Spinal cord (tissue), 10 donors: ENCODE measurements at places on chromosomes 6 and 20. TPM values are rescaled to one million over a fixed set of nuclear protein-coding genes. Genes with fewer than 3 reads are reported as not detected.

CALHM5 gene
- 4.5 TPM for total RNA-seq

GGTLC1 gene
- not detected for total RNA-seq

GRCh38 chr6:92139601-92140000, 1279.8 kb downstream of the EPHA7 start:
- DNase-seq = no peak

ULBP1 gene
- 0.20 TPM for total RNA-seq

- peak; percentile 27 for DNase-seq
Measured at GRCh38 chr6:35496841-35497570, at the start of gene TEAD3. TEAD3 (minus strand) TSS chr6:35497079.

DNA sequence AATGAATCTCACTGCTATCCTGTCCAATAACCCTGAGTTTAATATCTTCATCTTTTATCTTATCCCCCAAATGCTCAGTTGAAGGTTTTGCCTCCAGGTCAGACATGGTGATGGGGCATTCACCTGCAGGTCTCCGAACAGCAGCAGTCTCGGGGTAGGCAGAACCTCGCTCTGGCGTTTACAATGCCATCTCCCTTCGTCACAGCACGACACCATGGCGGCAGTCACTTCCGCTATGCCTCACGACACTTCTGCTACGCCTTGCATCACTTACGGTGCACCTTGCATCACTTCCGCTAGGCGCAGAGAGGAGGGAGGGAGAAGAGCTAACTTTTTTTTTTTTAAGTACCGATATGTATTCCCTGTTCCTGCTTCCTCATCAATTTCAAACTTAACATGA, 194.9 kb downstream of the BCAS1 start:
- DNase-seq = no peak

DNA sequence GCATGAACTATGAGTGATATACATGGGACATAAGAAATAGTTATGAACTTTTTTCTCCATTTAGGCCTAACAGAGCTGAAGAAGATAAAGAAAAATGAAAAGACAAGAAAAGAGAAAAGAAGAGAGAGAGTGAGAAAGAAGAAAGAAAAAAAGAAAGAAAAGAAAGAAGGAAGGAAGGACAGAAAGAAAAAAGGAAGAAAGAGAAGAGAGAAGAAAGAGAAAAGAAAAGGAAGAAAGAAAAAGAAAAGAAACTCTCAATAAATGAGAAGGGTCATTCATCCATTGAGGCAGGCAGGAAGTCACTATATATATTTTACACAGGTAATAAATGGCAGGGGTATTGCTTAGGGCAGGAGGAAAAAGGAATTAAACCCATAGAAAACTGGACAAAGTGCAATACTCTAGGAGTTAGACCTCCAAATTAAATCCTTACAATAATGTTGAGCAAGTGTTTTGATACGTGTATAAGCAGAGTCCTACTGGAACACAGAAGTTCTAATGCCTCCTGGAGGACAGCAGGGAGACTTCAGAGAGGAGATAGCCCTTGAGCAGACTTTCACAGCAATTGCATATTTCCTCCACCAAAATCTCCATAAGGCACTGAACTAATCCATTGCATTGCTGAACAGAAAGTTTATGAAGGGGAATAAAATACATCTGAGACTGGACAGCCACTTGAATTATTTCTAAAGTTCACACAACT, 86.4 kb upstream of the TENT5A start:
- no peak for DNase-seq

PRDM13 gene
- total RNA-seq = 0.33 TPM

DNA sequence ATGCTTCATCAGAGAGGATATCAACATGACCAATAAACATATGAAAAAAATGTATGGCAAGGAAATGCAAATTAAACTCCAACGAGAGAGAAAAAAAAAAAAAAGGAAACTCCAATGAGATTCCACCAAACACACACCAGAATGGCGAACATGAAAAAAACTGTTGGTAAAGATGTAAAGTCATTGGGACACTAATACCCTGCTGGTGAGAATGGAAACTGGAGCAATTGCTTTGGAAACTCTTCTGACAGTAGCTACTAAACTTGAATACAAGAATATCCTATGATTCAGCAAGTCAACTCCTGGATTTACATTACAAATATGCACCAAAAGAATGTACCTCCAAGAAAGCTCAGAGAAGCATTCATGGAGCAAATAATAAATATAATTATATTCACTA, 260.7 kb upstream of the ECI2 start:
- no peak for DNase-seq

DNA sequence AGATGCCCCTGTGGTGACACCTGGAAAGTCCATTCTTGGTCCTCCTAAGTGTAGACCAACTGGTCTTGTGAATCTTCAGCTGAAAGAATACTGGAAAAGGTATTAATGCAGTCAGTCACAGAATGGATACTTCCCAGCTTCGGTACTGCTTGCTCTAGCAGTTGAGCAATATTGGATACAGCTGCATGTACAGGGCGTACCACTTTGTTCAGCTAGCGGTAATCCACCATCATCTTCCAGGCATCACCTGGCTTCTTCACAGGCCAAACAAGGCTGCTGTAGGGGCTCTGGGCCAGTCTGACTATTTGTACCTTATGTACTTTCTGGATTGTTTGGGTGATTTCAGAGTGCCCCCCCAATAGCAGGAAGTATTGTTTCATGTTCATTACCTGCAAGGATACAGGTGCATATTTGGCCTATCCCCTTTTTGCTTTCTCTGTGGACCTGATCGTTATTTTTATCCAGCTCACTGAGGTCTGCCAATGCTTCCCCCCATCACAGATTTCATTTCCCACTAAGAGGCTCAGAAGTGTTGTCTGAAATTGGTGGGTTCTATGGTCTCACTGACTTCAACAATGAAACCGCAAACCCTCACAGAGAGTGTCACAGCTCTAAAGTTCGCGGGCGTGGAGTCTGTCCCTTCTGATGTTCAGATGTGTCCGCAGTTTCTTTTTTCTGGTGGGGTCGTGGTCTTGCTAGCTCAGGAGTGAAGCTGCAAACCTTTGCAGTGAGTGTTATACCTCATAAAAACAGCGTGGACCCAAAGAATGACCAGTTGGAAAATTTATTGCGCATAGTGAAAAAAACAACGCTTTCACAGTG, 52.2 kb downstream of the TRIM27 start:
- no peak for DNase-seq

SIRPB1 gene
- not detected for total RNA-seq

GRCh38 chr6:142860498-142860897, 84.5 kb downstream of the HIVEP2 start:
- DNase-seq = no peak

GRCh38 chr6:1491591-1492319, 102.4 kb downstream of the FOXF2 start:
- DNase-seq = no peak

WFDC12 gene
- total RNA-seq = not detected

GRCh38 chr6:99530627-99531026, 15.4 kb upstream of the USP45 start:
- DNase-seq = no peak

GRCh38 chr20:40082436-40082835, 606.6 kb downstream of the MAFB start:
- DNase-seq = no peak

NPEPL1 gene
- total RNA-seq = 22.0 TPM

SAMD10 gene
- 6.9 TPM for total RNA-seq

GRCh38 chr6:121582262-121582661, 146.8 kb downstream of the GJA1 start:
- no peak for DNase-seq

C6orf163 gene
- 6.5 TPM for total RNA-seq
